ENCODE measurements at places on chromosomes 1 and 21. TPM values are rescaled to one million over a fixed set of nuclear protein-coding genes. Genes with fewer than 3 reads are reported as not detected.
A peak's percentile ranks its signal among the peaks of the same experiment; 100 is the strongest.

DNA sequence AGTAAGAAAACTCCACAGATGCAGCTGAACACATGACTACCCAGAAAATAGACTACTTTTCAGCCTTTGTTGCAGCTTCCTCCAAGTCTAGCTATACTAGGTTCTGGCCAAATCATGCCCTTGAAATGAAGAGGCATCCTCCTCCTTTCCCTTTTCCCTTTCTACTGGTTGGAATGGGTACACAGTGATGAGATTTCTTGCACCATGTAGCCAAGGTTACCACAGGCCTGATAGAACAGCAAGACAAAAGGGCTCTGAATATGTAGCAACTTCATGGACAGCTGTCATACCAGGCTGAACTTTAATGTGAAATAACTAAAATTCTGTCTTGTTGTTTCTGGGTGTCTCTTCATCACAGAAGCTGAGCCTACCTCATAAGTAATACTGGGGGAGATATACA lies 146.5 kb downstream of the PDE4B start:
- no peak for DNase-seq

- DNase-seq, result no peak
Observed at GRCh38 chr1:26579681-26580111, 50.1 kb downstream of the RPS6KA1 start.

The AGL gene
- 13.9 TPM for total RNA-seq

DNA sequence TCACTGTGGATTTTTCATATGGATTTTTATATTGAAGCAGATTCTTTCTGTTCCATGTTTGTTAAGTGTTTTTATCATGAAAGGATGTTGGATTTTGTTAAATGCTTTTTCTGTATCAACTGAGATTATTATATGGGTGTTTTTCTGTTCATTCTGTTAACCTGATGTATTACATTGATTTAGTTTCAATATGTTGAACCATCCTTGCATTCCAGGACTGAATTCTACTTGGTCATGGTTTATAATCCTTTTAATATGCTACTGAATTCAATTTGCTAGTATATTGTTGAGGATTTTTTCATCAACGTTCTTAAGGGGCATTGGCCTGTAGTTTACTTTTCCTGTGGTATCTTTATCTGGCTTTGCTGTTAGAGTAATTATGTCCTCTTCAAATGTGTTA lies 55.8 kb downstream of the CCDC30 start:
- DNase-seq, result no peak

- DNase-seq, result no peak
Observed at GRCh38 chr1:175433532-175434282, 241.1 kb upstream of the KIAA0040 start.

GRCh38 chr1:38207275-38207674 lies 160.7 kb upstream of the POU3F1 start:
- no peak for DNase-seq

GRCh38 chr1:19029191-19030085 lies 73.0 kb upstream of the IFFO2 start:
- DNase-seq, result no peak

The ATP1A4 gene
- total RNA-seq, result 0.43 TPM

DNA sequence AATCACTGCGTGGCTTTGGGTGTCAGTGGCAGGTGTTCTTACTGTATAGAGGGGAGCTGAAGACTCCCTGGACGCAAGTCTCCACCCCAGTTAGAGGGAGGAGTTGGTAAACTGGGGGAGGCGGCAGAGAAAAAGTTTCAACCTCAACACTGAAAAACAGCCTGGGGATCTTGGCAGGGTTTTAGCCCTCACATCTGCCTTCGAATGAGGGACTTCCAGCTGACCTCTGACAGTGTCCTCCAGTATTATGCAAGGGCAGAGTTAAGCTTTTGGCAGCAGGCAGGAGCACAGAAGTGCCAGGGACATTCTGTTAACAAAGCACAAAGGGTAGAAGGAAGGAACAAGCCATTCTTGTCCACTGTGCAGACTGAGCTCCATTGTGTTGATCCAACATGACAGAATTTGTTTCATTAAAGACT lies 41.2 kb upstream of the RAB4A start:
- peak; percentile 72 for DNase-seq

GRCh38 chr1:248152056-248152827 lies 7.3 kb downstream of the OR2M5 start:
- DNase-seq, result no peak

DNA sequence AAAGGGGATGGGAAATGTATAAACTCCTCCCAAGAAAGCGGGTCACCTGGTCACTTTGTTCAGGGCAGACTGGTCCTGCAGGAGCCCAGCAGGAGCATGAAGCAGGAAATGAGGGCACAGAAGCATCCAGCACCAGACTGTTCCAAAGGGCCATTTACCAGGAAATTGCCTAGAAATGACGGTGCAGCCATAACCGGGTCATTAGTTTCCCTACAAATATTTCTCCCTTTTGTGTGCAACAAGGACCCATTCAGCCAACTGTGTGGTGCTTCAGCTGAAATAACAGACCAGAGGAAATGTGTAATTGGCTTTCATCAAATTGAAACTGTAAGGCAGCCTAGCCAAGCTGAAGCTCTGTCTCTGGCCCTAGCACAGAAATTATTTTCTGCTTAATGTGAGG lies 7.6 kb upstream of the CTTNBP2NL start:
- no peak for DNase-seq

- DNase-seq, result no peak
Observed at GRCh38 chr1:229323201-229323600, 19.6 kb downstream of the CCSAP start.

- DNase-seq, result peak; percentile 26
Observed at GRCh38 chr1:40344597-40344996, 27.5 kb upstream of the COL9A2 start.

- no peak for DNase-seq
Observed at GRCh38 chr1:114702737-114703136, 7.4 kb upstream of the AMPD1 start.

The DMRTA2 gene
- not detected for total RNA-seq

The SPRR5 gene
- total RNA-seq, result not detected

The AADACL4 gene
- total RNA-seq, result not detected

DNA sequence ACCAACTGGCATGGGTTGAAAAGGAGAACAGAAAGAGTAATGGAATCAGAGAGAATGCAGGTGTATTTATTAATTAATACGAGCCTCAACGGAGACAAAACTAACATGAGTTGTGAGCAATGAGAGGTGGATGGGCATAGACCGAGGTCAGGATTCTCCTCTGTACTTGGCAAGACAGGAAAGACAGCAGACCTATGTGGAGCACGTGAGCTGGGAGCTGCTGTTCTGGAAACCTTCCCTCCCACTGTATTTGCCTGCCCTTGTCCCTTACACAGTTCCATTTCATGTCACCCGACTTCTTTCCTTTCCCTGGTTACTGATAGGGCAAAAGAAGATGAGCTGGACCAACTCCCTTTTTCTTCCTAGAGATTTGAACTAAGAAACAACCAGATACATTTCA lies 110.9 kb downstream of the MRPS6 start:
- no peak for DNase-seq

DNA sequence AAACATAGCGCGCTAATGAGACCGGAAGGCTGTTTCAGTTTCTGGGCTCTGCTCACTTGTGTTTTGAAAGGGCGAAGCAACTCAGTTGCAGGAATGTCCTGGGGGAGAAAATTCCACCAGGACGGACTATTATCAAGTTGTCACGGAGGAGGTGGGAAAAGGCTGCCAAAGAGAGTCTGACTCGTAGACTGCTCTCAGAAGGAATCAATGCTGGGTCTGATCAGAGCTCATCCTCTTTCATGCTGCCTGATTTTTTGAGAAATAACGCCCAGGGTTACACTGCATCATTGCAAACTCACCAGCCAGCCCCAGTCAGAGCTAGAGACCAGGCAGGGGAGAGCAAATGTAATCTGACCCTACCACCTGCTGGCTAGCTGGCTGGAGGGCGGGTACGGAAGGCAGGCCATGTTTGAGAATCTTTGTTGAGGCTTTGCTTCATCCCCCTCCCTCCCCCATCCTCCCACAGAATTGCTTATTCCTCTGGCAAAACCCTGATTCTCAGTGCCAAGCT lies 36.4 kb upstream of the BCL9 start:
- DNase-seq, result no peak

The PDC gene
- total RNA-seq, result not detected

The HCRTR1 gene
- not detected for total RNA-seq

DNA sequence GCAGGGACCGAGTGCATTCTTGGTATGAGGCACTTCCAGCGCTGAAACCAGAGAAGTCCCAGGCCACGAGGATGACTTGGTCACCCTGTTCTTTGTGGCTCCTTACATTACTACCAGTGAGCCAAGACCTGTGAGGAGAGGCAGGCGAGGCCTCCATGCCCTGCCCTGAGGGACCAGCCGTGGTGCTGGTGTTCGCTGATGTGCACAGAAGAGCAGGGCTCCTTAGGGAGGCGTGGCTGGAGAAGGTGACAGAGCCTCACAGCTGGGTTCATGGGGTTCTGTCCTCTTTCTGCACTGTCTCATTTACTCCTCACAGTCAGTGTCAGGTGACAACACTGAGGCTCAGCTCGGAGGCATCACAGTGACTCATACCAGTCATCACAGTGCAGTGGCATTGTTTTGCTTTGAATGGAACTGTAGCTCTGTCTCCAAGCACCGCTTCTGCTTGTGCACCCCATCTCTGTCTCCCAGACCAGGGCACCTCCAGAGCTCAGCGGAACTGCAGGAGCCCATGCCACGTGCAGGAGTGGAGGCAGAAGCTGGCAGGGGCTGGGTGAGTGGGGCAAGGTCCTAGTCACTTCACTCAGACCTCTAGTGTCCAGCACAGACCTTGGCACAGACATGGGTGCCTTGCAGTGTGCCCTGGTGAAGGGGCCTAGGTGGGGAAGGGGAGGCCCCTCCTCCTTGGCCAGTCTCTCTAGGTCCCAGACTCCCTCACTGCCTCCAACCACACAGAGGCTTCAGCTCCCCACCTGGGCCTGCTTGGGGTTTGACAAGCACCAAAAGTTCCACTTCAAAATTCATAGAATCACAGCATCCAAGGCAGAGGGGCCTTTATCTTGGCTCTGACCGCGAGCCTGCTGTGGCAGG lies 310.9 kb downstream of the MATN1 start:
- DNase-seq, result no peak

The DMBX1 gene
- not detected for total RNA-seq

- no peak for DNase-seq
Observed at GRCh38 chr21:34018910-34019309, 54.5 kb upstream of the MRPS6 start.

The KCNC4 gene
- 25.5 TPM for total RNA-seq

The C4BPA gene
- total RNA-seq, result 2.3 TPM

The PDE4B gene
- 5.2 TPM for total RNA-seq

- DNase-seq, result no peak
Observed at GRCh38 chr1:206826394-206826793, 39.0 kb upstream of the IL20 start.

- no peak for DNase-seq
Observed at GRCh38 chr21:14918527-14918926, 146.3 kb downstream of the NRIP1 start.

- DNase-seq, result no peak
Observed at GRCh38 chr1:115006191-115006590, 23.4 kb upstream of the TSHB start.

The PRDX6 gene
- 146 TPM for total RNA-seq

DNA sequence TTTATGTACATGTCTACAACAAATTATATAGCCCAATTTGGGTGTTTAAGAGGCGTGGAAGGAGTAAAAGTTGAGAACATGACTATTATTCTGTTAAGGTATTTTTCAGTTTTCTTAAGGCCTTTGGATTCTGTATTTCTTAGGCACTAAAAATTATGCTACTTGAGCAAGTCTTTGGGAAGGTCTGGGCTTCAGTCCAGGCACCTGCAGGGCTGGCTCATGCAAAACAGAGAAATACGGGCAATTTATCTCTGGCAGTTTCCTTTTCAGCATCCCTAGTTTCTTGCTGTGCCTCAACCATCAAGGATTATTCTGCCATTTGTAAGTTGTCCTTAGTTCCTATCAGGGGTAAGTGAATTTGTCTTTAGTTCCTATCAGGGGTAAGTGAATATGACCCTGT lies 358.8 kb upstream of the B3GALT2 start:
- no peak for DNase-seq

- no peak for DNase-seq
Observed at GRCh38 chr1:232954594-232955365, 4.4 kb downstream of the NTPCR start.

GRCh38 chr1:53766831-53767405 lies 28.0 kb upstream of the GLIS1 start:
- DNase-seq, result no peak

DNA sequence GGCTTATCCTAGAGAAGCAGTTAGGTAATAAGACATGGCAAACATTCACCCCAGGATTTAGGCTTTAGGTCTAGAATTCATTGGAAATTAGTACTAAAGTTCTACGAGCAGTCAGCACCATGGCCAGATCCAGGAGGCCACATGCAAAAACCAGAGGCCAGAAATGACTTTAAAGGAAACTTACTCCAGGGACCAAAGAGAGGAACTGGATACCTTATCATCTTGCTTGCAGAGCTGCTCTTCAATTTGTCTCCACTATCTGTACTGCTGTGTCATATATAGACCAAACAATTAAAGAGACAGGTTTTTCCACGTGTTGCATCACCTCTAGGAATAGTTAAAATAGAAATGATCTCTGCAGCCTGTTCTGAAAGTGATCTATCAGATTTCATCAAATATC lies 127.8 kb downstream of the LMX1A start:
- DNase-seq, result no peak

- DNase-seq, result no peak
Observed at GRCh38 chr1:65319141-65319540, 9.8 kb downstream of the DNAJC6 start.

- no peak for DNase-seq
Observed at GRCh38 chr1:58287894-58288623, 258.5 kb downstream of the OMA1 start.

DNA sequence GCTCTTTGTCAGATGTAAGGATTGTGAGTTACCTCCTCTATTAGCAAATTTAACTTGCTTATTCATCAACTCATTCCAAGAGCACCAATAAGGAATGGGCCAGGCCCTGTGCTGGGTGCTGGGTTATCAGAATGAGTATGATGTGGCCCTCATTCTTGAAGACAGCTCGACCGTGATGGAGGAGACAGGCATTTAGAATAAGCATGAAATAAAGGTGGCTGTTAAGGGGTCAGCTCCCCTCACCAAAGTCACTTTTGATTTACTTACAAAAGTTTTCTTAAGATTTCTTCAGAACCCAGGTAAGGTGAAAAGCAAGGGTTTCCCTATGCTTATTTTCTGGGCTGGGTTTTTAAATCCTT lies 15.3 kb upstream of the PADI1 start:
- DNase-seq, result no peak

- DNase-seq, result no peak
Observed at GRCh38 chr1:228358039-228358763, 48.4 kb downstream of the TRIM11 start.

DNA sequence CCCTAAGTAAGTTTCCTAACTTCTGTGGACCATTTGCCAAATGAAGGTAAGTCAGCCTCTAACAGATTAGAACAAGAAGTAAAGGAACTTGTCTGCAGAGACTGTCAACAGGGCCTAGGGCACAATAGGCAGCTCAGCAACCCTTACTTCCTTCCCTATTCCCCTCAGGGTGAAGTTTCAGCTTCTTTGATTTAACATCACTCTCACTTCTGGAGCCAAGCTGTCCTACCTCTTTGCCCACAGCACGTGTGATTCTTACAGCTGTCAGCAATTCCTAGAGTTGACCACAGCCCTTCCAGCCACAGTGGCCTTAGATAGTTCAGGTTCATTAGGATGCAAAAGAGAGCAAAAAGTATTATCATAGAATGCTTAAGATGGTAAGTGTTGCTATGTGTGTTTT lies 7.6 kb upstream of the EIF4G3 start:
- no peak for DNase-seq
